ENCODE measurements at places on chromosomes 2 and 18. TPM values are rescaled to one million over a fixed set of nuclear protein-coding genes. Genes with fewer than 3 reads are reported as not detected.

CIB4 gene
- total RNA-seq = not detected

ZSWIM2 gene
- total RNA-seq = not detected

TRIM54 gene
- total RNA-seq = not detected

KCNS3 gene
- not detected for total RNA-seq

LAMA3 gene
- total RNA-seq = not detected

SPATA3 gene
- not detected for total RNA-seq

SERPINB11 gene
- not detected for total RNA-seq

C2orf15 gene
- total RNA-seq = 0.26 TPM

CFAP210 gene
- total RNA-seq = 0.94 TPM

CNTNAP5 gene
- total RNA-seq = not detected

ICOS gene
- total RNA-seq = not detected

RPE gene
- 45.7 TPM for total RNA-seq

DNA sequence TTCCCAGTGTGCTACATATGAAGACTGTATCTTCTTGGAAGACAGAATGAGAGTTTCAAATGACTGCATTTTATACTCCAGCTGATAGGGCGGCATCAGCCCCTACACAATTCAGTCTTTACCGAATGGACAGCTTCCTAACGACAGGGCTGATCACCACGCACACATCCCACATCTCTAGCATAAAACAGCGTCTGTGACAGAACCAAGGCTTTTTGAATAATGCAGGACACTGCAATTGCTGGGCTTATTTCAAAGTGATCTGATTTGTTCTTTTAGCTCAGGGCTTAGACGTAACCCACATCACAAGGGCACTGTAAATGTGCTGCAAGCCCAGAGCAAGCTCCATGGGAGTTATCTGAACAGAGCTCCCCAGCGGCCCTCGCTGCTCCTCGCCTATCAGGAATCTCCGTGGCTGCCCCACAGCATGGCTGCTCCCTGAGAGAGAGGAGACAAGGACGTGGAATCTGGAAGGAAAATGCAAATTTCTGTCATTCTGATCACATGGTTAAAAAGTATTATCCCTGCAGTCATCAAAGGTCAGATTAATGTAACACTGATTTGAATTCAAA, 158.5 kb upstream of the ALKAL2 start:
- DNase-seq = no peak

- DNase-seq = no peak
These were observed 385.4 kb upstream of the CDH7 start for GRCh38 chr18:65365245-65365980.

GRCh38 chr2:211756266-211756665, 782.3 kb downstream of the ERBB4 start:
- DNase-seq = no peak

DNA sequence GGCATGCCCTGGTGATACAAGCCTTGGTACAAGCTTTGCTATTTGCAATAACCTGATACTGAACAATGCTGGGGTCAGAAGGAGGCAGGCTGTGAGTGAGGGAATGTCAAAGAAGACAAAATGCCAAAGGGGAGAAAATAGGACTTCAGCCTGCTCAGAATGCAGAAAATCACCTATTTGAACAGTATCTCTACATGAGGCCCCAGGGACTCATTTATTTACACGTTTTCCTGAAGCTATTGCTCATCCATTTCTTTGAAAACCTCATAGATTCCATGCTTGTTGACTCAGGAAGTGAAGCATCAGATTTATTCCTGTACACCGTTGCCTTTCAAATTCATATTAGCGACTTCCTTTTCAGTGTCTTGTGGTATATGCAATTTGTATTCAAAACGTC, 69.4 kb upstream of the CBLN2 start:
- no peak for DNase-seq

- no peak for DNase-seq
These were observed 348.1 kb downstream of the SOCS6 start for GRCh38 chr18:70636991-70637390.

DNA sequence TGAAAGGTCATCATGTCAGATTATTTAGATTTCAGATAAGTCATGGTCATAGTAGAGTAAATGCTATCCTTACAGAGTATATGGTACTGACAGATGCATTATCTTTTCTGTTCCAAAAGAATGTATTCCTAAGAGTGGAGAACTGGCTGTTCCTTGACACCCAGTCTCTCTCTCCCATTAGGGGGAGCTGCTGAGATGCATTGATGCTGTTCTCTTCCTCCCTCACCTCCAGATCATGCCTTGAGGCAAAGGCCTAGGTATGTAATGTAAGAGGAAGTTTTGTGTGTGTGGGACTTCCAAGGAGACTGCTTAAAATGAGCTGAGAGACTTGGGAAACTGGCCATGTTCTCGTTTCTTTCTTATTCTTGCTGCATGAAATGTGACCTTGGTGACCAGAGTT, 979.5 kb upstream of the CELF4 start:
- DNase-seq = no peak

DNA sequence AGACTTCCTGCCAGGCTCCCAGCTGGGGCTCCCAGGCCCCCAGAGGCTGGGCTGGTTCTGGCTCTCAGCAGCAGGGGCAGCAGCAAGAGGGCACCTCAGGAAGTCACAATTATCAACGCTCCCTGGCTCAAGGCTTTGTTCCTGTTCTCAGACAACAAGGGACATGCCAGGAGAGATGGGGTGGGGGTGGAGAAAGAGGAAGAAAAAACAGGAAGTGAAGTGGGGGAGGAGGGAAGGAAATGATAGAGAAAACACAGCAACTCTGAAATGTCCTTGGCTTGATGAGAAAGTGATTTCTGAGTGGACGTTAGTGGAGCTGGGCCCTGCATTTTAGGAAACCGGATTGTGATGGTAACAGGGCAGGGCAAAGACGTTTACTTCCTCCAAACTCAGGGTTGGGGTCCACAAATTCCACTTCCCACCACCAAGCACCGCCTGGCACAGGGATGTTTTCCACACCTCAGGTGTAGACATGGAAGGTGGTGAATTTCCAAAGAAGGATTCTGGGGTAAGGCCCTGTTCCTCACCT, 40.4 kb downstream of the CYRIA start:
- no peak for DNase-seq

- no peak for DNase-seq
These were observed 1293.1 kb upstream of the SLC39A10 start for GRCh38 chr2:194363878-194364277.

- DNase-seq = no peak
These were observed 123.9 kb upstream of the B3GNT2 start for GRCh38 chr2:62071760-62072680.

DNA sequence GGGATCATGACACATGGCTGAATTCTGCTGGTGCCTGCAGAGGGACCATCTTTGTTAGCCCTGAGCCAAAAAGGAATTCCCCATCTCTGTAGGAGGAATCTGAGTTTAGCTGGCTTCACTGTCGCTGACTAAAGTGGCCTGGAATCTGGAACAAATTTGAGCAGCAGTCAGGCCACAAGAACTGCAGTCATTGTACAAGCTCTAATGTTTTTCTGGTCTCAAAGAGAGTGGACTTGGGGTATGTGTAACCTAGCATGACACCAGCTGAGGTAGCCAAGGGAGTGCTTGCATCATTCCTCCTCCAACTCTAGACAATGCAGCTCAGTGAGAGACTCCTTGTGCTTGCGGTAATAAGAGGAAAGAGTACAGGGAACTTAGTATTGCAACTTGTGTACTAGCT, 539.1 kb upstream of the LRRTM4 start:
- no peak for DNase-seq

GRCh38 chr2:222810044-222810443, 50.8 kb upstream of the ACSL3 start:
- DNase-seq = no peak

DNA sequence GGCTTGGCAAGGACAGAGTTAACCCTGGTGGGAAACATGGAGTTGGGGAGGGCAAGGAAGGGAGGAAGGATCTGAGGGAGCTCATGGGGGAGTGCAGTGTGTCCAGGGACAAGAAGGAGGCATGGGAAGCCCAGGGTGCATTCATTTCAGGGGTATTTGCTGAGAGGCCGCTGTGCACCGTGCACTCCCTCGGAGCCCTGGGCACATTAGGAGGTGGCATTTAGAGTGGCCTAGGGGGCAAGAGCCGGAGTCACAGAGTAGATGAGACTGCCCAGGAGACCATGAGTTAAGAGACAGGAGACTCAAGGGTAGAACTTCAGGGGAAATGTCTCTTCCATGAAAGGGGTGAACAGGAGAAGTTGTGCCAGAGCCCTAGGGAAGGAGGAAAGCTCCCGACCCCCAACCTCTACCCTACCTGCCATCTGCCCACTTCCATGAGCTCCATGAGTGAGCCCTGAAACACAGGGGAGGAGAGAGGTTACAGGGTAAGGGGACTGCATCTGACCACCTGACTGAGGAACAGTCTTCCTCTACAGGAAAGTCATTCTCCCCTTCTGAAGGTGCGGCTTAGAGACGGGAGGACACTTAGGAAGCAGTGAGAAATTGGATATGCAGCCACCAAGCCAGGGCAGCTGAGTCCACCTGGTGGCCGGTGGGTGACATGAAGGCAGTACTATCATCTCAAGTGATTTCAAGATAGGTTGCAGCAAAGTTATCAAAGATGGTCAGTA, 58.5 kb upstream of the COPS8 start:
- peak; percentile 89 for DNase-seq

GRCh38 chr2:188786368-188786841, 187.8 kb upstream of the COL3A1 start:
- DNase-seq = no peak

- no peak for DNase-seq
These were observed 191.8 kb downstream of the IKZF2 start for GRCh38 chr2:212959471-212960117.

DNA sequence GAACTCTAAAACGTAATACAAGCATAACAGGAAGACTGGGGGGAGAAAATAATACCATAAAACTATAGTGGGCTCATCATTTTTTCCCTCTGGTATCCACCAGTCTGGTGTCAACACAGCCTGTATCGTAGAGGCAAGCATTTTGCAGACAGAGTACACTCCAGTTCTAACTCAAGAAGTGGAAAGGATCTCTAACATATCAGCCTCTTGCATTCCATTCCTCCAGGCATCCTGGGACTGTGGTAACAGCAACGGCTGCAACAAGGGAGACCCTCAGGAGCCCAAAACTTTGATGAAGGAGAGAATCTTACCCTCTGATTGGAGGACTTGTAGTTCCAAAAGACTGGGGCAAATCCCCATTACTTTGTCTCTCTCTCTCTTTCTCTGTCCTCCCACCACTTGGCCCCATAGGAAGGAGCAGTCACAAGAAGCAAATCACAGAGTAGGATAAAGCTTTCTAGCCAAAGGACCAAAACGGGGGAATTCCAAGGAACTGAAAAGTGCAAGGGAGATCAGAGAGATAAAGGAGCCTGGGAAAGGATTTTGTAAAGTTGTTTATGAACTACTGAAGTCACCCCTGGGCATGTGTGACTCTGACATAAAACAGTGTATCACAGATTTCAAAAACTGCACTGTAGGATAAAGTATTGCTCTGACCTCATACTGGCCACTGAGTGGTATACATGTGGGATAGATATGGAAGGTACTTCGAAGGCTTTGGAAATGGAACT, 11.9 kb downstream of the FRZB start:
- no peak for DNase-seq

GRCh38 chr2:121911036-121911435, 155.6 kb downstream of the TSN start:
- DNase-seq = no peak

DNA sequence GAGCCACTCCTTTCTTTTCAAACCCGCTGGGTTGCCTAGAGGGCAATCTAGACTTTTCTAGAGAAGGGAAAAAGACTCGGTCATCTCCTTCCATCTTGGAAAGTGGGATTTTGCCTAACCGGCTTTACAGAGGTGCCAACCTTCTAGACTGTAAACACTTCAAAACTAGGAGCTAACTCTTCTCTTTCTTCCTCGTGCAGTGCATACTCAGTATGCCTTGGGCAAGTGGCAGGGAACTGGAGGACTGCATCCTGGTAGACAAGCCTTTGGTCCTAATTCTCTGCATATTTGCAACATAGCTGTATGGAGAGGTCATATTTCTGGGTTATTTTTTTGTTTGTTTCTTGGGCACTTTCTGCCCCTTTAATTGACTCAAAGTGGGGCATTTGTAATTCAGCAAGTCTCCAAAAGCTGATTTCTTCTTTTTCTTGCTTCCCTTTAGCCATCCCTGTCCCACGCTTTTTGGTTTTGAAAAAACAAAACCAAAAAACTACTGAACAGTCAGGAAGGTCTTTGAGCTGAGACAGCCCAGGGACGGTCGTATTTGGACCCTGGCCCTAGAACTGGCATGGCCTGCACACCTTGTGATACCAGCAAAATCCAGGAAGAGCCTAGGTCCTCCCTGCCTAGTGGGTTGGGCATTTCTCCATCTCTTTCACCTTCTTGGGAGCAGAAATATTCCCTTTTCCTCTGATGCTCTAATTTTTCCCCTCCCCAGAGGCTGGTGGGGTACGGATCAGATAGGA, 5.8 kb upstream of the GATA6 start:
- no peak for DNase-seq
